ENCODE measurements at places on chromosomes 7 and 10.

DNA sequence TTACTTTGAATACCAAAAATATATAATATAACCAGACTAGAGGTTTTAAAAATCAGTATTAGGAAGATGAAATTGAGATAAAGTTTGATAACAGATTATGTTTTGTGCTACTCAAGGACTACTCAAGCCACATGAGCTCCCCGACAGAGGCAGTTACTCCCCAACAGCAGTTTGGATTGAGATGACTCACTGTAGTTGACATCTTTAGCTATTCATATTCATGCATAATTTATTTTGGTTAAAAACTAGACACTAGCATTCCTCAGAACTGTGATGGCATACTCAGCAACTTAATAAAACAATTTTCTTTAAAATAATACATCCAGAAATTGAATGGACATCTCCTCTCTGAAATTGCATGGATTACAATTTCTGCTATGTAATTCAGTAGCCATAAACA lies 19.6 kb downstream of the PCLO start:
- no peak for DNase-seq

DNA sequence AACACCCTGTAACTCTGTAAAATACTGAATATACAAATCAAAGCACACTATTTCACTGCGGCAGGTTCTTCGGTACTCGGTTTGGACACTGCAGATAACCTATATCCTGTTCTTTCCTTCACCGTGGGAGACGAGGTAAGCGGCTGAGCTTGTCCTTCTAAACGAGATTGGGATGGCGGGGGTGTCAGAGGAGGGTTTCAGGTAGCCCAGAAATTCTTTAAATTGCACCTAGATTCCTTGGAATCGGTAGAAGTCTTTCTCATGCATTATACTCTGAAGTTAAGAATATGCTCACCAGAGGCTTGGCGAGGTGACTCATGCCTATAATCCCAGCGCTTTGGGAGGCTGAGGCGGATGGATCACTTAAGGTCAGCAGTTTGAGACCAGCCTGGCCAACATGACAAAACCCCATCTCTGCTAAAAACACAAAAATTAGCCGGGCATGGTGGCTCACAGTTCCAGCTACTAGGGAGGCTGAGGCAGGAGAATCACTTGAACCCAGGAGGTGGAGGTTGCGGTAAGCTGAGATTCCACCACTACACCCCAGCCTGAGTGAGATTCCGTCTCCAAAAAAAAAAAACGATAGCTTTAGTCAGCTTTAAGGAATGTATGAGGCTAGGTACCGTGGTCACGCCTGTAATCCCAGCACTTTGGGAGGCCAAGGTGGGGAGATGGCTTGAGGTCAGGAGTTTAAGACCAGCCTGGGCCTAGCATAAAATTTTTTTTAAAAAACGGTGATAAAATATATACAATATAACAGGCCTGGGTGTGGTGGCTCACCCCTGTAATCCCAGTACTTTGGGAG lies 10.1 kb upstream of the LAT2 start:
- no peak for DNase-seq

DNA sequence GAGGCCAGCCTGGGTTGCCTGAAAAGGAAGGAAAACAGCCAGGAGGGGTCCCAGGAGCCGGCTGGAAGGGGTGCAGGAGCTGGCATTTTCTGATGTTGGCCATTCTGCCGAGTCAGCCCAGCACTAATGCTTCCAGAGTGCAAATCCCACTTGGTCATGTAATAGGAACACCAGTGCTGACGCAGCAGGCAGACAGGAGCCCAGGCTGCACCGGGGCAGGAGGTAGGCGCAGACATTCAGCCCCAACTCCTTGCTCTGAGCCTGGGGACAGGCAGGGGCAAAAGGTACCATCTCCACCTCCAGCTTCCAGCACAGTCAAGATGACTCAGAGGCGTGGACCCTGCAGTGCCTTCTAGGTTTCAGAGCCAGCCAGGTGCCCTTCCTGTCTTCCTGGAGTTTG lies 10.2 kb upstream of the YWHAG start:
- DNase-seq: no peak

DNA sequence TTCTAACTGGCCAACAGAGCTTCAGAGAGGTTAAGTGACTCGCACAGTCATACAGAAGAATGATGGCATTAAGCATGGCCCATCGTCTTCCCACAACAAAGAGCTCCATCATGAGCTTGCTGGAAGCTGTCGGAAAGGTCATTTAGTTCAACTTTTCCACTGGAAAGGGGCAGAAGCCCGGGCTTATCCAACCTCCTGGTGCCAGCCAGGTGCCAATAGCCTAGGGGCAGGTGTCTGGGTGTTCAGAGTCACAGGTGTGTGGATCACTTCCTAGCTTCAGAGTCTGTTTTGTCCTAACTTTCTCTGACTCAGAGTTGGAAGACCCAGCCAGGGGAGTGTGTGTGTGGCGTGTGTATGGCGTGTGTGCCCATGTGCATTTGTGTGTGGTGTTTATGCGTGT lies 1.3 kb upstream of the TRPV6 start:
- DNase-seq: no peak

GRCh38 chr7:139016931-139017511 lies 18.8 kb downstream of the ZC3HAV1L start:
- DNase-seq: peak; percentile 75

DNA sequence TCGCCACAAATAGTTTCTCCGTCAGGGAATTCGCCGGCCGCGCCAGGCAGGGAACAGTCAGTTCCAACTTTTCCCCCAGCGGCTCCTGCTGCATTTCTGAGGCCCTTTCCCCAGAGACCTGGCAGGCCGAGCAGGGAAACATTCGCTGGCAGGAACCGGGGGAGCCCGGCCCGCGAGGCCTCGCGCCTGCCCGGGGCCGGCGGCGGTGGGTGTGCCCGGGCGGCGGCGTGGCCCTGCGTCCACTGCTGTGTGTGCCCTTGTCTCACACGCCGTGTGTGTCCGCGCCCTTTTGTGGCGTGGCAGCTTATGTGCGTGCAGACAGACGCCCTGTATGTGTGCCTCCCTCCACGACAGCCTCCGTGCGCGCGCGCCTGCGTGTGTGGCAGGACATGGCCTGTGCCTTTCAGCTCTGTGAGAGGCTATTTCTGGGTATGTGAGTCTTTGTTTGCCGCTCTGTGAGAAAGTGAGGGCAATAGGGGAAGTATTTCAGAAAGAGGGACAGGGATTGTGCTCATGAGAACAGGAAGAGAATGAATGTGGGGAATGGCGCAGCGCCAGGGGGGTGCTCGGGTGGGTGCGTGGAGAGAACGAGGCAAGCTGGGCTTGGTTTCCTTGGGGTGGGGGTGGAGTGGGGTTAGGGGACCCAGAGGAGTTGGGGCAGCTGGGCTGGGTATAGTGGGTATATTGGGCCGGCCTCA lies 689 bp upstream of the SMARCD3 start:
- DNase-seq: peak; percentile 83

- peak; percentile 59 for DNase-seq
Measured at GRCh38 chr10:122127943-122128342, 139.0 kb downstream of the TACC2 start.

DNA sequence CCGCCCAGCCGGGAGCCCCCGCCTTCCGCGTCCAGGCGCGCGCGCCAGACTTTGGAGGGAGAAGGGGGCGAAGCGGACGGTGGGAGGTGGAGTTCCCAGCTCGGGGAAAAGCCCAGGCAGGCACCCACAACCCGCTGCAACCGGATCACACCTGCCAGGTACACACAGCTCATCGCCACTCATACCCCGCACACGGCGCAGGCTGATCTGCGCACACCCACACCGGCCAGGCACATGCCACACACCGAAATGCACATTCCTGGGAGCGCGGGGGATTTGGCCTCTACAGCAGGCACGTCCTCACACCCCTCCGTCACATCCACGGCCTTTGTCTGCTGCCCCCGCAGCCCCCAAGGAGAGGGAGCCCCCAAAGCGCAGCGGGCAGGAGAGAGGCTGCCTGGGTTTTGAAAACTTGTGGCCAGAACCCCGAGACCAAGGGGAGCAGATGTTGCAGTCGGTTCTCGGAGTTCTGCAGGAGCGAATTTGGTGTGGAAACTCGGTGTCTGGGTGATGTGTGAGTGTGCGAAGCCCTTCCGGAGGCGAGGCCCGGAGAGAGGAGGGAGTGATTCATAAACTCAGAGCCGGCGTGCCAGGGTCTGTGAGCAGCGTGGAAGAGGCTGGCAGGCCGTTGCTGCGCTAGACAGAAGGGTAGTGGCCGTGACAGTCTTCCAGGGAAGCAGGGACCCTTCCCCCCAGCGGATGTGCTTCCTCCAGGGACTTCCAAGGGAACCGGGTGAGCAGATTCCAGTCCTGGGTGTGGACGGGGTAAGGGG lies 734 bp downstream of the CHST3 start:
- DNase-seq: peak; percentile 79

- no peak for DNase-seq
Measured at GRCh38 chr7:136103545-136104268, 126.5 kb upstream of the MTPN start.

GRCh38 chr7:43650457-43651052 lies 67.6 kb downstream of the STK17A start:
- DNase-seq: no peak

GRCh38 chr10:21202776-21203462 lies 305.8 kb upstream of the NEBL start:
- DNase-seq: no peak

GRCh38 chr10:6642876-6643275 lies 62.8 kb upstream of the PRKCQ start:
- no peak for DNase-seq

DNA sequence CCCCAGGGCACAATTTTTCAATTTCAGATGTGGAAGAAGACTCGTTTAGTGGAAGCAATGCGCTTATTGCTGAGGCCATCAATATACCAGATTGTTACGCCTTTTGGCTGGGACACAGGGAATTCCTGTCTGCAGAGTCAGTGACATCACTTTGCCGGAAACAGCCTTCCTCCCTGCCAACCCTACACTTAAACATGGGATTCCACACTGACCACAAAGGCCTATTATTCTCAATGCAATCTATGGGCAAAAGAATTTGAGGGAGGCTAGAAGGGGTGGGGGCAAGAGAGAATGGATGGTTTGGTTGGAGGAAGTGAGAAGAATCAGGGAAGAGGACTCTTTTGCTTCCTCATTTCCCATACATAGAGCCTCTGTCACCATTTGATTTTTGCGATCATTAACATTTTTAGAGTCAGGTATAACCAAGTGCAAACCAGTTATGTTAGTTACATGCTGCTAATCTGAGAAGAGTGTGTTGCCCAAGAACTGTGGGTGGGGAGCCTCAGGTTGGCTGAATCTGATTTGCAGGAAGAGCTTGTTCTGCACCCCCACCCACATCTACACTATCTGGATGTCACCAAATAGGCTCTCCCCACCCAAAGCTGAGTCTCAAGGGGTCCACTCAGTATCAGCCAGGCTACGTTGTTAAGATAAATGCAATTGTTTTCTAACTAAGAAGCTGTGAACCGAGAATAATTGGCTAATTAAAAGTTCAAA lies 58.2 kb downstream of the ENTPD1 start:
- no peak for DNase-seq

DNA sequence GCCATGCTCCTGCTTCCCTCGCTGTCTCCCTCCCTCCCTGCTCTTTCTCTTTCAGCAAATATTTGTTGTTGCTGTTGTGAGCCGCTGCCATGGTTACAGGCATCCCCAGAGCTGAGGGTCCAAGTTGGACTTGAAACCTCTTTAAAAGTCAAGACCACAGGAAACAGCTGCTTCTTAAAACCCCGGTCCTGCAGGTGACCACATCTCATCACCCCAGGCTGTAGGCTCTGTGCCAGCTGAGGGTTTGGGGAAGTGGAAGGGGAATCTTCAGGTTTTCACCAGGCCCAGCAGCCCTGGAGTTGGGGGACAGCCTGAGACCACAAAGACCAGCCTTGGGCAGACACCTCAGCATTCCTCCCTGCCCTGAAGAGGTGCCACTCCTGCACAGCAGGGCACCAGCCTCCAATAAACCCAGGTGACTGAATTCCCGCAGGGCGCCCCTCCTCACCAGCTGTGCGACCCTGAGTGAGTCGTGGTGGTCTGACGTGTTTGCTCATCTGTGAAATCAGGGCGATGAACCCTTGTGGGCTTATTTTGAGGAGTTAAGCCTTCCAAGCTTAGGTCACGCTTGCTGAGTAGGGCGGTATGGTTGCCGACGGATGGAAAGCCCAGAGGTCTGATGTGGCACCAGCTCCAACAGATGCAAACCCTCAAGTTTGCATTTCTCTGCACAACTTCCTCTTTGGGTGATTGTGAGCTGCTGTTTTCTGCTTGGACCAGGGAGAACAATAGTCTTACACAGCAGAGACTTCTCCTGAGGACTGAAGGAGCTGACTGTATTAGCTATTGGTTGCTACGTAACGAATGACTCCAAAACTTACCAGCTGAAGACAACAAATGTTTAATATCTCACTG lies 24.8 kb downstream of the NPTX2 start:
- no peak for DNase-seq

DNA sequence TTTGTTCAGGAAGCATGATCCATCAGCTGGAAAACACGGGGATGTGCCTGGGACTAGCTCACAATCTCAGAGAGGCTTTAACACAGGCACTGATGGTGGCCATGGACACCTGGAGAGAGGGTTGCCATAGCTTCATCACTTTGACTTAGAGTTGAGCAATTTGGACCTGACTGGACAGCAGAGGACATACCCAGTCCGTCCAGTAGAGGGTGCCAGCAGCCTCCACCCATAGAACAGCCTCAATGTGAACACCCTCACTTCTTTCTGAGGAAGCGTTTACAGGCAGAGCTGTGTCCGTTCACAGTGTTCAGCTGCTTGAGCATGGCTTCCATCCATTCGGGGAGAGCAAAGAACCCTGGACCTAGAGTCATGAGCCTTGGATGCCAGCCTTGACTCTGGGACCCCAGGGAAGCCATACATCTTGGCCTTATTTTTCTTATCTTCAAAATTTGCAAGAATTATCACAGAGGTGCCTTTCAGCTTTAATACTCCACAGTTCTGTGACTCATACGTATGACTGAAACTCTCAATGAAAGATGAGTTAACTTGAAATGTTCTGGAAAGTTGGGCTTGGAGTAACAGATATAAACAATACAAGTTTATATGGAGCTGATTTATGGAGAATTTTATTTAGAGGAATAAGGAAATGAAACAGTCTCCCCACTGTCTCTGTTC lies 302.9 kb upstream of the PODXL start:
- DNase-seq: peak; percentile 80

DNA sequence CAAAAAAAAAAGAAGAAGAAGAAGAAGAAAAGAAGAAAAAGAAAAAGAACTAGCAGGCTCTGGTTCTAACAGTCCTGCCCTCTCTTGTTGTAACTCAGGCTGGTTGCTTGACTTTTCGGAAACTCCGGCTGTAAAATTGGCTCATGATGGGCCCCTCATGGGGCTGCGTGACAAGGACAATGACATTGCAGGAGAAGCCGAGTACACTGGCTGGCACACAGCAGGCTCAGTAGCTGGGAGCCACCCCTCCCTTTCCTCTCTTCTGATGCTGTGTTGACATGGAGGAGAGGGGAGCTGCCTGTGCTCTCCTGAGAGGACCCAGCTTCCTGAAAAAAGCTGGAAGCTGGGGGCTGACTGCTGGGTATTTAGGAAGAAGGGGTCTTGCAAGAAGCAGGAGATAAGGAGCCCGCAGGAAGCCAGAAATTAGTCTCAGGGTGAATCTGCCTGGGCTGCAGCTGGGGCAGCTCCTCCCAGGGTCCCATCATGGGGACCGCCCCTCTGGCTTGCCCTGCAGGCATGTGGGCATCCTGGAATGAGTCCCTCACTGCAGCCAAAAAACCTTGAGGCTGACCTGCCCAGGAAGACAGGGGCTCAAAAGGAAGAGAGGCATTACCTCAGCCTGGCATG lies 14.6 kb upstream of the GPR26 start:
- DNase-seq: no peak

- no peak for DNase-seq
Measured at GRCh38 chr7:123876557-123877256, 31.7 kb downstream of the HYAL4 start.

All from hepatocyte (in vitro differentiated cells).